NCI-H187 (cell line): ENCODE measurements at places on chromosomes 5 and 9.

DNA sequence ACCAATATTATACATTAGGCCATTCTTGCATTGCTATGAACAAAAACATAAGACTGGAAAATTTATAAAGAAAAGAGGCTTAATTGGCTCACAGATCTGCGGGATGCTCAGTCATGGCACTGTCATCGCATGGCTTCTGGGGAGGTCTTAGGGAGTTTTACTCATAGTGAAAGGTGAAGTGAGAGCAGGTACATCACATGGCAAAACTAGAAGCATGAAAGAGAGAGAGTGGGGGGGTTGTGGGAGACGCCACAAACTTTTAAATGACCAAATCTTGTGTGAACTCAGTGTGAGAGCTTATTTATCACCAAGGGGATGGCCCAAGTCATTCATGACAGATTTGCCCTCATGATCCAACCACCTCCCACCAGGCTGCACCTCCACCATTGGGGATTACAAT lies 398.3 kb upstream of the EDIL3 start:
- no peak for DNase-seq

- DNase-seq = no peak
Measured at GRCh38 chr9:20333991-20334390, 288.3 kb downstream of the MLLT3 start.

DNA sequence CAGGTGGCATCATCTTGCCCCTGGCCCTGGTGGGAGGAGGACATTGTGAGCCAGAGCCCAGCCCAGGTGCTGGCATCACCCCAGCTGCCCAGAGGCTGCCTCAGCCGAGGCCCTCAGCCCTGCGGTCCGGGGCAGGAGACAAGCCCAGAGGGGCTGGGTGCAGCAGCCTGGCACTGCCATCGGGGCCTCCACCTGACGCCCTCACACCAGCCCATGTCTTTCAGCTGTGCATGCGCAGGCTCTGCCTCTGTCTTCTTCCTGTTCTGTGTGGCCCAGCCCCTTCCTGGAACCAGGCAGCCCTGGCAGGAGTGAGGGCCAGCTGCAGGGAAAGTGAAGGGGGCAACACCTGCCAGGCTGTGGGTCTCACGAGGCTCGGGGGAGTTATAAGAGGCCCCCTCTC lies 4.8 kb upstream of the CEL start:
- no peak for DNase-seq

DNA sequence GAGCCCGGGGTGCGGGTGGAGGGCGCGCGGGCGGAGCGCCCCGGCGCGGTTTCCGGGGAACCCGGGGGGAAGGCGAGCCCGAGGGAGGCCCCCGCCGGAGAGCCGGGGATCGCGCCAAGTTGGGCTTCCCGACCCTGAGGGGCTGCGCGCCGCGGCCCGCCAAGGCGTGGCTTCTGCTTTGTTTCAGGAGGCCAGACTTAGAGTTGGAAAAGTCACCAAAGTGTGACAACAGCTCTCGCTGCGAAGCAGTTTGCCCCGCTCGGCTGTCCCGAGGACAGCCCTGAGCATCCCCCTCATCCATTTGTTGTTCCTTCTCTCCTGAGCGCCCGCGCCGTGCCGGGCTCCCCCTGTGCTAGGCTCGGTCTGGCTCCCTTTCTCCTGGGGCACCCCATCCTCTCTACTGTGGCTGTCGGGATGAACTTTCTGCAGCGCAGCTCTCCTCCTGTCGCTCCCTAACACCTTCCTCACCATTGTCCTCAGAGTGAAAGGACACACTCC lies 410 bp downstream of the GLIPR2 start:
- DNase-seq = no peak

DNA sequence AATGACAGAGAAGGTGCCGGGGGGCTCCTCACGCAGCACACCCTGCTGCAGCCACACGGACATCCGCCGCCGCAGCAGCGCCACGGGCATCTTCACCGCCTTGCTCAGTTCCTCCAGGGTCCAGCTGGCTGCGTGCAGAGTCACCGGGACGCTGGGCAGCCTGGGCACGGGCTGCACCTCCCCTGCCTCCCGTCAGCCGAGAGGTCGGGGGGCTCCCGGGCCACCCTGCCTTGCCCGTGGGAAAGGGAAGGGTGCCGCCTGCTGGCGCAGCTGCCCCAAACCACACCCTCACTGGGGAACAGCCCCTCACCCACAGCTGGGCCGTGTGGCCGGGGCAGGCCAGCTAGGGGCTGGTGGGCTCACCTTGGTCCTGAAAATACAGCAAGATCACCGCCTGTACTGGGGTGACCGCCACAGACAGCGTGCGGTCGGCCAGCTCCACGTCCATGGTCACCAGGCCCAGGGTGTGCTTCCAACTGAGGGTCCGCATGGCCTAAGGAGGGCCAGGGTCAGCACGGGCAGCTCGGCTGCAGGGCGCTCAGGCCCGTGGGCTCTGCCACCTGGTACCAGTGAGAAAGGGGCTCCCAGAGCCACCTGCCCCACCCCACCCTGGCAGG lies 3.6 kb upstream of the TMEM210 start:
- no peak for DNase-seq

DNA sequence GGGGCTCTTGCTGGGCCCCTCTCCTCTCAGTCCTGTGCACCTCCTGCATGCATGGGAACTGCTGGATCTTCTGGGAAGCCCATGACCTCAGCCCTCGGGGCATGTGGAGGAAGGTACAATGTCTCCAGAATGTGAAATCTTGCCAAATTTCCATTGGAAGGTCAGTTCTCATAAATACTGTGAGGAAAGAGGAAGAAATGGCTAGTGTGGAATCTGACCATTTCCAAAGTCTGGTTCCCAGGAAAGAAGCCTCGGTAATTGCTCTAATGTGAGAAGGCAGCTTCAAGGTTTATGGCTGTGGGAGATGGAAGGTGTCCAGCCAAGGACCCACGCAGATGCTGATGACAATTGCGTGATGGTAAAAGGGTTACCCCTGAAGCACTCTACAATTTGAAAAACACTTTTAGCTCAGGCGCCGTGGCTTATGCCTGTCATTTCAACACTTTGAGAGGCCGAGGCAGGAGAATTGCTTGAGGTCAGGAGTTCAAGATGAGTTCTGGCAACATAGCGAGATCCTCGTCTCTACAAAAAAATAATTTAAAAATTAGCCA lies 8.1 kb upstream of the IL17B start:
- no peak for DNase-seq

- no peak for DNase-seq
Measured at GRCh38 chr5:15168358-15168757, 296.8 kb upstream of the ANKH start.

DNA sequence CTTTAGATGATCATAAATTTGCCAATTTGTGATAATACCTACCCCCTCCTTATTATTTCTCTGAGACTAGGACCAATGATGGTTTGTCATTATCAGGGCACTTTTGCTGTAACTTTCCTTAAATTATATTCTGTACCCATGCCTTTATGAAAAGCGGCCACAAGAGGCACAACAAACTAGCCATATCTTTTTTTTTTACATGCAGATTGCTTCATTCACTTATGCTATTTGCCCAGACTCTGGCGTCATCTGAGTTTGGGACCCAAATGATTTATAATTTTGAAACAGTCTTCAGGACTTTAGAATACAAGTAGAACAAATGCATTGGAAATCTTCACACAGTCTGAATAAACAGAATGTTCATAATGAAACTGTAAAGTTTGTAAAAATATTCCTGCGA lies 408.1 kb downstream of the MAT2B start:
- DNase-seq = no peak

GRCh38 chr5:126284977-126285696 lies 138.1 kb upstream of the GRAMD2B start:
- no peak for DNase-seq

GRCh38 chr5:84249918-84250630 lies 134.6 kb downstream of the EDIL3 start:
- DNase-seq = no peak

DNA sequence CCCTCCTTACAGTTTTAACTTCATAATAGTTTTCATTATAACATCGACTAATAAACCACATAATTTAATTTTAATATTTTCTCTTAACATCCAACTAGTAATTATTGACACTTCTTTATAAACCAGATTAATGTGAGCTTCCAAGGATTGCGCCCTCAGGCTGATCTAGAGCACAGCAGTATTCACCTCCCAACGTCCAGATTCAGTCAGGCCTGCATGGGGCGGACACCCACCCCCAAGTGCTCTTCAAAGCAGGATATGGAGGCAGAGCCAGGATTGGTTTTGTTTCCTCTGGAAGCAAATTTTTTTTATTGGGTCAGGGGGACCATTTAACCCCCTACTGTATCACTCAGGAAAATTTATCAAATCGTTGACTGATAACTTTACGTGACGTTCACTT lies 215.4 kb downstream of the TRIO start:
- DNase-seq = no peak

- DNase-seq = no peak
Measured at GRCh38 chr9:18786196-18786595, 246.8 kb downstream of the SAXO1 start.

GRCh38 chr9:77449240-77450084 lies 198.7 kb downstream of the GNA14 start:
- no peak for DNase-seq

GRCh38 chr9:24698881-24699518 lies 153.3 kb upstream of the IZUMO3 start:
- no peak for DNase-seq

DNA sequence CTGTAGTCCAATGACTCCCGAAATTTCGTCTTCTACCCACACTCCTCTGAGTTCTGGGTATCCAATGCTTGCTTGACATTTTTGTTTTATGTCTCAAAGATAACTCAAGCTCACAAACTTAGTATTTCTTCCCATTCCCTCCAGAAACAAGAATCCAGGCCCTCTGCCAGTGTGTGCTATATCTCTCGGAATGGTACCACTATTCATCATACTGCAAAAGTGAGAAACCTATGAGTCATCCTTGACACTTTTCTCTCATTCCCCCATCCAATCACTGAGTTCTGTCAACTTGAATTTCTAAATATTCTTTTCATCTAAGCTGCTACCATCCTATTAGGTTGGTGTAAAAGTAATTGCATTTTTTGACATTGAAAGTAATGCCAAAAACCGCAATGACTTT lies 9.8 kb downstream of the SLC12A2 start:
- no peak for DNase-seq

GRCh38 chr9:15401266-15401665 lies 21.4 kb upstream of the SNAPC3 start:
- DNase-seq = no peak

DNA sequence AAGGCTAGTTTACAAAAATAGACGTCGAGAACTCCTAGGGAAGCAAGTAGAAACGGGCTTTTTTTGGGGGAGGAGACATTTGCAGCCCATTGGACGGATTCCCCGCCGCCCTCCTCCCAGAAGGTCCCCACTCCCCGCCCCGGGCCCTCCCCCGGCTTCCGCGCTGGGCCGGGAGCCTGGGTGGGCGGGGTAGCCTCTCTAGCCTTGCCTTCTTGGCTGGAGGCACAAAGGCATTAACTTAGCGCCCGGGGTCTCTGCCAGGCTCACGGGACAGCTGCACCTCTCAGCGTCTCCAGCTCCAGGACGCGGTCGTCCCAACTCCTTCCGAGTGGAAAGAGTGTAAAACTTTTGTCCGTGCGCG lies at the start of gene DMRTA1:
Gene DMRTA1 (plus strand): TSS at position 236 of the 361 bp plus-strand sequence. CDS start 242 bp downstream, outside the sequence.
- DNase-seq = peak; percentile 13

DNA sequence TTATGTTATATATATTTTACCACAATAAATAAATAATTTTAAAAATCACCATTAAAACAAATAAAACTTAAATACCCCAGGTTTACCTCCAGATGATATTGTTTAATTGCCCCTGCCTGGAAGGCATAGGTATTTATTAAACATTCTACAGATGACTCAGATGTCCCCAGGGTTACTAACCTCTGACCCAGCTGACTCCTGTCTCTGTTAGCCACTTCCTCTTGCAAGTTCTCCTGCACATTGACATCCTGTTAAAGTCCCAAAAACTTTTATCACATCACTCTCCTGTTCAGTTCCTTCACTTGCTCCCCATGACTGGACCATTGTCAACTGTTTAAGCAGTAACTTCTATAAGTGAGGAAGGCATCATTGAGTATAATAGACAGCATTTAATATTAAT lies 37.0 kb upstream of the RAB3C start:
- no peak for DNase-seq

DNA sequence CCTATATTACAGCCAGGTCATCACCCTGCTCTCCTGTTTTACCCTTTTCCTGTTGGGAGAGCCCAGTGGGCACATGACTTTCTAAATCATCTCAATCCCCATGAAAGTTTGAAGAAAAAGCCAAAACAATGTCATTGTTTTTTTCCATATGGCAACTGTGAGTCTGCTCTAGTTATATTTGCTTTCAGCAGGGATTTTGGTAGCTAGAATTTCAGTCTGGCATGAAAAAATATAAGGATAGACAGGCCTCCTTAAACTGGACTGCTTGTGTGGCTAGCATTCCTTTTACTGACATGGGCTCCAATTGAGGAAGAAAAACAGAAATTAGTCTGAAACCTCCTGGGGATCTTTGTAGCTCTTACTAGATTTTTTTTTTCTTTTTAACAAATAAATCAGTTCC lies 25.6 kb downstream of the MOCS2 start:
- no peak for DNase-seq

GRCh38 chr5:138631096-138631928 lies 56.1 kb upstream of the HSPA9 start:
- no peak for DNase-seq

GRCh38 chr9:134914501-134914834 lies 3.2 kb downstream of the FCN1 start:
- DNase-seq = no peak

GRCh38 chr5:96248131-96248530 lies 184.9 kb downstream of the PCSK1 start:
- no peak for DNase-seq

GRCh38 chr9:78025186-78025585 lies 6.4 kb downstream of the GNAQ start:
- no peak for DNase-seq

DNA sequence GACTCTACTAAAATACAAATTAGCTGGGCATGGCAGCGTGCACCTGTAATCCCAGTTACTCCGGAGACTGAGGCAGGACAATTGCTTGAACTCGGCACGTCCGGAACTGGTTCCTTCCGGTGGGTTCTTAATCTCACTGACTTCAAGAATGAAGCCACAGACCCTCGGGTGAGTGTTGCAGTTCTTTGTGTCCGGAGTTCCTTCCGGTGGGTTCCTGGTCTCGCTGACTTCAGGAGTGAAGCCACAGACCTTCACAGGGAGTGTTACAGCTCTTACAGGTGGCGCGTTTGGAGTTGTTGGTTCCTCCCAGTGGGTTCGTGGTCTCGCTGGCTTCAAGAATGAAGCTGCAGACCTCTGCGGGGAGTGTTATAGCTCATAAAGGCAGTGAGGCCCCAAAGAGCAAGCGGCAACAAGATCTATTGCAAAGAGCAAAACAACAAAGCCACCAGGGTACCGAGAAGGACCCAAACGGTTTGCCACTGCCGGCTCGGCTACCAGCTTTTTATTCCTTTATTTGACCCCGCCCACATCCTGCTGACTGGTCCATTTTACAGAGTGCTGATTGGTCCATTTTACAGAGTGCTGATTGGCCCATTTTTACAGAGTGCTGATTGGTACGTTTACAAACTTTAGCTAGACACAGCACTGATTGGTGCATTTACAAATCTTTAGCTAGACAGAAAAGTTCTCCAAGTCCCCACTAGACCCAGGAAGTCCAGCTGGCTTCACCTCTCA lies 28.6 kb upstream of the SLC6A19 start:
- no peak for DNase-seq
